ENCODE measurements at places on chromosomes 6 and 20. TPM values are rescaled to one million over a fixed set of nuclear protein-coding genes. Genes with fewer than 3 reads are reported as not detected.

The VAPB gene
- total RNA-seq: 15.7 TPM

The BPIFA1 gene
- total RNA-seq: not detected

The ULBP3 gene
- total RNA-seq: 4.6 TPM

The GRM4 gene
- 0.38 TPM for total RNA-seq

The TINAG gene
- not detected for total RNA-seq

The JPH2 gene
- 1.3 TPM for total RNA-seq

The MOCS3 gene
- 6.1 TPM for total RNA-seq

The KCNQ5 gene
- 1.9 TPM for total RNA-seq

The TRAM2 gene
- total RNA-seq: 14.8 TPM

The RNF182 gene
- not detected for total RNA-seq

The TPD52L1 gene
- 83.5 TPM for total RNA-seq

The ABHD16B gene
- total RNA-seq: not detected

The MDC1 gene
- 17.6 TPM for total RNA-seq

The MMP24OS gene
- 20.5 TPM for total RNA-seq

The ZGPAT gene
- total RNA-seq: 24.1 TPM

The EMILIN3 gene
- not detected for total RNA-seq

The SUN5 gene
- not detected for total RNA-seq

The SGK2 gene
- not detected for total RNA-seq

The CRYBG1 gene
- total RNA-seq: 64.1 TPM

The RAB5IF gene
- 111 TPM for total RNA-seq

The RSPO3 gene
- not detected for total RNA-seq

The RRAGD gene
- total RNA-seq: 1.2 TPM

The ADAM33 gene
- 0.04 TPM for total RNA-seq

The ULBP1 gene
- total RNA-seq: 1.3 TPM

The TAAR2 gene
- not detected for total RNA-seq

The GNAS-AS1 gene
- 0.62 TPM for total RNA-seq

The PBOV1 gene
- not detected for total RNA-seq

The TGM3 gene
- not detected for total RNA-seq

The POU3F2 gene
- not detected for total RNA-seq

The MAFB gene
- total RNA-seq: 0.65 TPM

The ARMH2 gene
- not detected for total RNA-seq

The ADGRF1 gene
- total RNA-seq: 12.9 TPM

The CYP39A1 gene
- total RNA-seq: 1.8 TPM

The VSX1 gene
- not detected for total RNA-seq

The ZNF184 gene
- total RNA-seq: 3.1 TPM

The NKX2-2 gene
- total RNA-seq: not detected

The CD2AP gene
- 21.2 TPM for total RNA-seq

The SALL4 gene
- total RNA-seq: not detected

The VGLL2 gene
- not detected for total RNA-seq

The PI16 gene
- not detected for total RNA-seq

The C20orf202 gene
- not detected for total RNA-seq

The ARMC12 gene
- not detected for total RNA-seq

The KCNK16 gene
- not detected for total RNA-seq

The WFDC12 gene
- not detected for total RNA-seq

The VWA7 gene
- 0.19 TPM for total RNA-seq

The PTGIS gene
- total RNA-seq: not detected

The CDH22 gene
- not detected for total RNA-seq

Measured in hair follicular keratinocyte (primary cell).